ENCODE measurements at places on chromosomes 12 and 14.
A peak's percentile ranks its signal among the peaks of the same experiment; 100 is the strongest.

GRCh38 chr14:101625336-101626097 lies 64.2 kb downstream of the DIO3 start:
- no peak for DNase-seq

DNA sequence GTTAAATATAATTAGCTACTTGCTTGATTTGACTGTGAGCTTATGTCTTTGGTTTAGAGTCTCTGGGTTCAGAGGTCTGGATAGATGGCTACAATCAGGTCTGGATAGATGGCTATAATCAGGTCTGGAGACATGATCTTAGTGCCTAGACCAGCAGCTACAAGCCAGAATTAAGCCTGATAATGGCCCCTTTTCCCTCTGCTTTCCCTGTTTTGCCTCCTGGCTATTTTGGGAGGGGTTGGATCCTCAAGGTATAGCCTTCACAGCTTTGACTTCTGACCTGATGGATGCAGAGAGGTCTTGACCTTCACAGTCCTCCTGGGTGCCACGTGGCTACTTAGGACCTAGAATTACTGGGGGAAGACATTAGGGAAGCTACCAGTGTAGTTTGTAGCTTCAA lies 877.7 kb downstream of the GALC start:
- no peak for DNase-seq

- DNase-seq: no peak
These were observed 43.1 kb upstream of the MMP17 start for GRCh38 chr12:131784909-131785762.

- no peak for DNase-seq
These were observed 29.1 kb upstream of the HDAC7 start for GRCh38 chr12:47848853-47849252.

- no peak for DNase-seq
These were observed 7.1 kb downstream of the HECTD4 start for GRCh38 chr12:112375105-112375504.

DNA sequence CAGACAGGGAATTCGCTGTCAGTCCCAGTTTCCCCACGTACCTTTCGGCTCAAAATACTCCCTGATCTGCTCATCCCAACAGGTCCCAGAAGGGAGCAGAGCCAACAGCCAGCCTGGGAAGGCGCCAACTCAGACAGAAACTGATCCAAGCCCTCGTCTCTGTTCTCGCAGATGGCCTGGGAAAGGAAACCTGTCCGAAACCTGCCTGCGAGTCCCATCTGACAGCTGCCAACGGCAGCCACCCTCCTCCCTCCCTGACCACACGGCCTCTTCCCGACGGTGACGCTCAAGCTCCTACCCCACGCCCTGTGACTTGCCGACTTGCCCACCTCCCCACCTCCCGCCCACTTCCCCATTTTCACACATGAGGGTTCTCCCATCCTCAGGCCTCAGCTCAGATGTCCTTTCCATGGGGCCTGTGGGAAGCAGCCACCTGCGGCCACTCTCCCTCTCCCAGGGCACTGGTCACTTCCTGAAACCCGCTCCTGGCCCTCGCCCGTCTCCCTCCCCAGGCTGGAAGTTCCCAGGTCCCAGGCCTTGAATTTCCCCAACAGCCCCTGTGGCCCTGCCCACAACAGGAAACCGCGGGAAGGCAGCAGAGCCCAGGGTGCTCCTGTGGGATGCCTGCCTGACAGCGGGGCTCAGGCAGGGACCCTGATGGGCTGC lies 60.9 kb upstream of the FBRSL1 start:
- no peak for DNase-seq

DNA sequence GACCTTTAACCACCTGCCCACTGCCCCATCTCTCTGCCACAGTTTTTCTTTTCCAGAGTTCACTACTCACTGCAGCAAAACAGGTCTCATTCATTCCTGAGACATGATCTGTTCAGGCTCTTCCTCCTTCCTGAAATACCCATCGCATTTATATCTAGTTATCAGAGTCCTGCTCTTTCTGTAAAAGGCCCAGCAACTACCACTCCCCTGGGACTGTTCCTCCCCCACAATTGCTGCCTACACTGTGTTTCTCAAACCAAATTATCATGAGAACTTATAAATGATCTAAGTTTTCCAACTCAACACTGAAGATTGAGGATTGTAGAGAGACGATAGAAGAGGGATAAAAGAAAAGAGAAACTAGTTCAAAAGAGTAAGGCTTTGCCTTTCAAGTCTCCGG lies 40.8 kb upstream of the EPS8 start:
- DNase-seq: no peak

GRCh38 chr14:71629765-71630492 lies 302.3 kb upstream of the RGS6 start:
- no peak for DNase-seq

GRCh38 chr14:54202288-54202687 lies 194.5 kb upstream of the CDKN3 start:
- no peak for DNase-seq

DNA sequence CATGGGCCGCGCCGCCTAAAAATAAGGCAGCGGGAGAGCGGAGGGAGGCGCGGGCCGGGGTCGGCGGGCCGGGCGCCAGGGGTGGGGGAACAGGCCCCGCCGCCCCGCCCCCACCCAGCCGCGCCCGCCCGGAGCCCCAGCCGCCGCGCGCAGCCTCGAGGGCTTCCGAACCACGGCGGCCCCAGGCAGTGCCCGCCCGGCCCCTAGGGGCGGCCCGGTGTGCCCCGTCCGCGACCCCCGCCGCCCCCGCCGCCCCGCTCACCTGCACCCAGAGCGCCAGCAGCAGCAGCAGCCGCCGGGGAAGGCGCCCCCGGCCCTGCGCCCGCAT lies 519 bp downstream of the JAG2 start:
- DNase-seq: no peak

DNA sequence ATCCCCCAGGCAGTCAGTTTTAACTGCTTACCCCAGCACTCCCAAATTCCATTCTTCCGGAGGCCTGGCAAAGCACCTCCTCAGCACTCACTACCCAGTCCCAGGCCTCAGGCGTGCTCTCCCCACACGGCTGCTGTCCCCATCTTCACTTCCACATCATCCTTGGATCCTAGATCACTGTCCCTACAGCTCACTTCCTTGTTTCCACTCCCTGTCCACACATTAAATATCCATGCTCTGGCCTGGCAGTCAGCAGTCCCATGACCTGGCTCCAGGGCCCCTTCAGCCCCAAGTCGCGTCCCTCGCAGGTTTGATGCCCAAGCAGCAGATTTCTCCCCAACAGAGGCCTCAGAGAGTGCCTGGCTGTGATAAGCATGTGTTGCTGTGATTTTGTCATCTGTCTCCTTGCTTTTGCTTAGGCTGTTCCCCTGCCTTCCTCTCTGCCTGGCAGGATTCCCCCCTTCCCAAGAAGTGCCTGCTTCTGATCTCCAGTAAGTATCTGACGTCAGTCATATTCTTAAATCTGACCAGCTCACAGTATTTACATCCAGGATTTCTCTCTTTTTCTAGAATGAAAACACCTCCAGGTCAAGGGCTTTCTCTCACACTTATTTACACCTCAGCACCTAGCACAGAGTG lies 241.7 kb downstream of the ZFP36L1 start:
- no peak for DNase-seq

DNA sequence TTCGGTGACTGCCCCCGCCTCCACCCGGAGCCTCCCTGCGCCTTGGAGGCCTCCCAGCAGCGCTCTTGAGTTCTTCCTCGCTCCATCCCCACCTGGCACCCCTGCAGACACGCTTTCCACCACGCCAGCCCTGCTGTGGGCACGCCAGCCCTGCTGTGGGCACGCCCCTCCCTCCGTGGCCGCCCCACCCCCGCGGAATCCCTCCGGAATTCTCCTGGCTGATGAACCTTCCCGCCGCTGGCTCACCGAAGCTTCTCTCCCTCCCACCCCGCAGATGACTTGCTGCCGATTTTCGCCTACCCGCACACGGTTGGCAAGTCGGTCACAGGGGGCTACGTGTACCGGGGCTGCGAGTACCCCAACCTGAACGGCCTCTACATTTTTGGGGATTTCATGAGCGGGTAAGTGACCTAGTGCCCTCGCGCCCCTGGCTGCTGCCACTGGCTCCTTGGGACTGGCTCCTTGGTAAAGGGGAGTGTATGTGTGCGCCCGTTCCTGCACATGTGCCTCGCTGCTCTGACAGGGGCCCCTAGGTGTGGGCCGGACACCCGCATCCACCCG lies 15.2 kb downstream of the HHIPL1 start:
- DNase-seq: no peak

GRCh38 chr12:96221391-96221790 lies 27.2 kb downstream of the ELK3 start:
- no peak for DNase-seq

- DNase-seq: no peak
These were observed 2.1 kb upstream of the TEDC1 start for GRCh38 chr14:105488781-105489541.

GRCh38 chr12:98698603-98699463 lies 53.7 kb downstream of the APAF1 start:
- DNase-seq: peak; percentile 56

DNA sequence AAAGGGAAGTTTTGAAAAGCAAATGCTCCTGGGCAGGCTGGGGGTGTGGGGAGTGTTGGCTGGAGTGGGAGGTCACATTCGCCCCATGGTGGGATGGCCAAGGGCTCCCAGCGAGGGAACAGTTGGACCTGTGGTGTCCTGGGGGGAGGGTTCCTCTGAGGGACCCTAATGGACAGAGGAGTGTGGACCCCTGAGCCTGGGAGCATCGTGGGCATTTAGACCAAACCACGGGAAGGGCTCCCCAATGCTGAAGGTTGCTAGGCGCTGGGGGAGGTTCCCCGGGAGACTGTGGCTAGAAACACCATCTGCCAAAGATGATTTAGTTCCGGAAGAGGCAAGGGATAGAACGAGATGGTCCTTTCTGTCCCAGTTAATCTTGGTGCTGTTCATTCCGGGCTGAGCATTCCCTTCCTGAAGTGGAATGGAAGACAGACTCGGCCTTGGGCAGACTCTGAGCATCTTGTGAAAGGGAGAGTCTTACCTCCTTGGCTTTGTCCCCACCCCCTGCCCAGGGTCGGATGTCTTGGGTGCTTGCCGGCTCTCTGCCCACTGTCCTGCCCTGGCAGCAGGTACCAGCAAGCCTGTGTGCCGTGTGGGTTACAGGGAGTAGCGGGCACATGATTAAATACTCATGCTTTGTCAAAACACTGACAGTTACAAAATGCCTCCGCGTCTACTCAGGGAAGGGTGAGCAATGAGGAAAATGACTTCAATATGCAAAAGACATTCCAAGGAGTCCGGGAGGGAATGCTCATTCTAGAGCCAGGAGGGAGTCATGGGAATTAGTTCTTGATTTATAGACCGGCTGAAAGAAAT lies 215.9 kb downstream of the CACNA1C start:
- DNase-seq: no peak

- DNase-seq: no peak
These were observed 113.3 kb downstream of the CALM1 start for GRCh38 chr14:90510159-90510558.

GRCh38 chr12:153080-153746 lies 60.7 kb downstream of the SLC6A12 start:
- peak; percentile 71 for DNase-seq

- peak; percentile 48 for DNase-seq
These were observed 28.0 kb downstream of the VPS37B start for GRCh38 chr12:122867691-122868461.

- DNase-seq: no peak
These were observed 10.4 kb downstream of the MAP4K5 start for GRCh38 chr14:50521912-50522341.

- no peak for DNase-seq
These were observed 20.4 kb downstream of the TMTC1 start for GRCh38 chr12:29763301-29763683.

GRCh38 chr14:102893452-102893851 lies 29.0 kb upstream of the AMN start:
- DNase-seq: no peak

GRCh38 chr12:51721282-51721940 lies 127.1 kb downstream of the FIGNL2 start:
- no peak for DNase-seq

- DNase-seq: no peak
These were observed 80.6 kb downstream of the NIN start for GRCh38 chr14:50750323-50750722.

DNA sequence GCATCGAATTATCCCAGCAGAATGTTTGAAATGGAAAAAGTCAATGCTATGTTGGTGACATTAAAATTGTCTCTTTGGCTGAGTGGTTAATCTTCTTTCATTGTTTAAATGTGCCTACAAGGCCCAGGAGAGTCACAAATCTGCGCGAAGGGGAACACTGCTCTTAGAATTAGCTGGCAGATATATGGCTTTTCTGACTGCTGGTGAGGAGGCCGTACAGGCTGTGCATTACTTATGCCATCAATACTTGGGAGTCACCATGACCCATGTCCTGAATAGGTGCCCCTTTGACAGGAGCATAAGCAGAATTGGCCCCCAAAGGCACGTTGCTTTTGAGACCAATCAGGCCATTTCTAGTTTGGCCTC lies 521.5 kb downstream of the FUT8 start:
- no peak for DNase-seq

- DNase-seq: no peak
These were observed 13.0 kb downstream of the TBC1D30 start for GRCh38 chr12:64837427-64837826.

GRCh38 chr12:4152145-4152795 lies 121.3 kb upstream of the CCND2 start:
- DNase-seq: no peak

- no peak for DNase-seq
These were observed 182.7 kb upstream of the TMPO start for GRCh38 chr12:98332642-98333041.

DNA sequence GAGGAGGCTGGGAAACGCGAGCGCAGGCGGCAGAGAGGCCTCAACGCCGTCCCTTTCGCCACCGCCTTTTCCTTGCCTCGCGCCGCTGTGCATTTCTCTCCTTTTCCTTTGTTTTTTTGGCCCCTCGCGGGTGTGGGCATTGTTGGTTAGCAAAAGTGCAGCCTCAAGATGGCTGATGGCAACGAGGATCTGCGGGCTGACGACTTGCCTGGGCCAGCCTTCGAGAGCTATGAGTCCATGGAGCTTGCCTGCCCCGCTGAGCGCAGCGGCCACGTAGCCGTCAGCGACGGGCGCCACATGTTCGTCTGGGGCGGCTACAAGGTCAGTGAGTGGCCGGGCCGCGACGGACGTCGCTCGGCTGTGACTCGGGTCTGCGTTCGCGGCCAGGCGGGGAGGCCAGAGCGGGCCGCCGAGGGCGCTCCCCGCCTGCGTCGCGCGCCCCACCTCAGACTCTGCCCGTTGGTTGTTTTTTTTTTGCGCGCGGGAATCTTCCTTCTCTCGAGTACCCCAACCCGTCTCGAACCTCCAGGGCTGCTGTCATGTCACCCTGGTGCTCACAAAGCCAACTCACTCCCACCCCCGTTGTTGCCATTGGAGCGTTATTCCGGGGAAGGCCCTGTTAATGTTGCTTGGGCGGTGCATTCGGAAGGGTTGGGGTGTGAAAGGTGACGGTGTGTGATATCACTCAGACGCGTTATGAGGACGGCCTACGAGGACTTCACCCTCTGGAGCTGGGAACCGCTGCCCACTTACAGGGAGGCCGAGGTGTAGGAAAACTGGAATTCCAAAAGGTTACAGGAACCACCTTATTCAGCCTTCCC lies 558 bp downstream of the KLHDC2 start:
- peak; percentile 93 for DNase-seq

Data from erythroblast (primary cell).